Ammon's horn (tissue), 1 donor: ENCODE measurements at places on chromosomes 13 and 19.
A peak's percentile ranks its signal among the peaks of the same experiment; 100 is the strongest.

DNA sequence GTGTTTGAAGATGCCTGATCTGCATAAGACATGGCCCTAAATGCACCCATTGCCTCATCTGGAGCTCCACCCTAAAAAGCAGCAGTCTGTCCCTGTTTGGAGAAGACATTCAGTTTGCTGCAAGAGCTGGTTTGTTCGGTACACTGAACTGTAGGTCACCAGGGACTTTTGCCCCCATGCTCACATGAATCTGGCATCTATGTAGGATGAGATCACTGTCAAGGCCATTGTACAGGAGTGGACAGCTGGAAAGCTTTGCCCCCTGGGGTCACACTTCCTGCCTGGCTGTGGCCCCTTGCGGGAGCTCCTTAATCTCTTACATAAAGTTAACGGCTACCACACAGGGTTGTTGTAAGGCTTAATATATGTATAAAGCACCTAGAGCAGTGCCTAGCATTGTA, 73.0 kb downstream of the IPO5 start:
- DNase-seq: no peak

GRCh38 chr19:11164879-11165406, 9.4 kb upstream of the SPC24 start:
- DNase-seq: peak; percentile 49

GRCh38 chr19:17761148-17761547, 9.9 kb downstream of the FCHO1 start:
- no peak for DNase-seq

GRCh38 chr19:42420055-42420544, 7.1 kb downstream of the LIPE start:
- DNase-seq: peak; percentile 48

GRCh38 chr19:6218491-6219146, 61.2 kb downstream of the MLLT1 start:
- DNase-seq: peak; percentile 92

DNA sequence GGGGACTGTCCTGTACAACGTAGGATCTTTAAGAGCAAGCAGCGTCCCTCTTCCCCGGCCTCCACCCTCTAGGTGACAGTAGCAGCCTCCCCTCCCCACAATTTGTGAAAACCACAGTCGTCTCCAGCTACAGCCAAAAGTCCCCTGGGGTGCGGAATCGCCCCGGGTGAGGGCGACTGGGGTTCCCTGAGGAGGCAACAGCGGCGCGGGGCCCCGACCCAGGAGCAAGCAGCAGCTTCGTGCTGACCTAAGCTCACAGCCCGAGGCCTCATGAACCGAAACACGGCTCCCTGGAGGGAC, 322 bp downstream of the ZNF558 start:
- DNase-seq: no peak

DNA sequence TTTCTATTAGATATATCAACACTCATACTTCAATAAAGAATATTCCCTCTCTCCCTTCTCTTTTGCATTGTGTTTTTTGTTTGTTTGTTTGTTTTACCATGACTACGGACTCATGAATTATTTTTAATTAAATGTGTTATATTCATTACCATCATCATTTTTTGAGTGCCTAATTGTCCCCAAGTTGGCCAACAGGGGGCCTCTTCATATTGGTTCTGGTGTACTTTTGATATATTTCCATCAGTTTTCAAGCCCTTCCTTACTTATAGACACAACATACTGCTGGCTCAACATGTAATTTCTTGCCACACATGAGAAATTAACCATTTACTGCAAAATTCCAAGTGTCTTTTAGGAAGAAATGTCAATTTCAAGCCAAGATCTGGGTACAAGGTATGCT, 54.5 kb upstream of the GPC6 start:
- no peak for DNase-seq

- no peak for DNase-seq
Measured at GRCh38 chr13:73096173-73096572, 37.4 kb downstream of the KLF5 start.

DNA sequence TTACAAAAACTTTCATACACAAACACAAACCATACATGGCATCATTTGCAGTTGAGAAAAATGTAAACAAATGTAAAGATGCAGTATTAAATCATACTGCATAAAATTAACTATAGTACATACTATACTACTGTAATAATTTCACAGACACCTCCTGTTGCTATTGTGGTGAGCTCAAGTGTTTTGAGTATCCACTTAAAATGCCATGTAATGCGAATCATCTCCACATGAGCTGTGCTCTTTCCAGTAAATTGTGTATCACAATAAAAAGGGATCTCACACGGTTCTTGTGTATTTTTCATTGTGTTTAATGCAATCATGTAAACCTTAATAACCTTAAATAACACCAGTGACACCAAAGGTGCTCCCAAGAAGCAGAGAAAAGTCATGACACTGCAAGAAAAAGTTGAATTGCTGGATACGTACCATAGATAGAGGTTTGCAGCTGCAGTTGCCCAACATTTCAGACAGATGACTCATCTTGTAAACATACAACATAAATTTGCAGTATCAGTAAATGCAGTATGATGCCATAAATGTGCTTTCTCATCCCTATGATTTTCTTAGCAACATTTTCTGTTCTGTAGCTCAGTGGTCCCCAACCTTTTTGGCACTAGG, 166.6 kb downstream of the RAP2A start:
- DNase-seq: no peak

DNA sequence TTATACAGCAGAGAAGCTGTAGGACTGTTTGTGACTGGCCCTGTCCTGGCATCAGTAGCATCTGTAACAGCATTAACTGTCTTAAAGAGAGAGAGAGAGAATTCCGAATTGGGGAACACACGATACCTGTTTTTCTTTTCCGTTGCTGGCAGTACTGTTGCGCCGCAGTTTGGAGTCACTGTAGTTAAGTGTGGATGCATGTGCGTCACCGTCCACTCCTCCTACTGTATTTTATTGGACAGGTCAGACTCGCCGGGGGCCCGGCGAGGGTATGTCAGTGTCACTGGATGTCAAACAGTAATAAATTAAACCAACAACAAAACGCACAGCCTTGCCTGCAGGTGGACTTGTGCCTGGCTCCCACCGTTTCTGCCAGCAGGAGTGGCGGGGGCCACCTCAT, 27.3 kb upstream of the LDLR start:
- no peak for DNase-seq

GRCh38 chr19:54482889-54483288, 9.8 kb upstream of the CDC42EP5 start:
- DNase-seq: no peak

DNA sequence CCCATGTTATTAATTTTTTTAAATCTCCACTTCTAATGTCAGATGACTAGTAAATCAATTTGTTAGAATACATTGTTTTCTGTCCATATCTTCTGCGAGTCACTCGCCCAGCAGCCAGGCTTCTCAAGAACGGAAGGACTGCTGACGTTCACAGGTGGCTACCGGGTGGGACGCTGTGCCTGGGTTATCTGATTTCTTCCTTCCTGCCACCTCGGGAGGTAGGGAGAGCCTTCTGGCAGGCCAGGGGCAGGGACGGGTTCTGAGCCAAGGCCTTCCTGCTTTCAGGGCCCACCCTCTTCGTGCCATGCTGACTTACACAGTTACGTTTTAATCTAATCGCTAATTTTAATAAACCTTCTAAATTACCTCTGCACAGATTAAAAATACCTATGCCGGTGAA, 7.9 kb upstream of the C1QTNF9 start:
- no peak for DNase-seq

GRCh38 chr19:49830766-49831165, 12.7 kb downstream of the MED25 start:
- DNase-seq: no peak

- DNase-seq: no peak
Measured at GRCh38 chr19:2661615-2662014, 40.9 kb downstream of the GNG7 start.

DNA sequence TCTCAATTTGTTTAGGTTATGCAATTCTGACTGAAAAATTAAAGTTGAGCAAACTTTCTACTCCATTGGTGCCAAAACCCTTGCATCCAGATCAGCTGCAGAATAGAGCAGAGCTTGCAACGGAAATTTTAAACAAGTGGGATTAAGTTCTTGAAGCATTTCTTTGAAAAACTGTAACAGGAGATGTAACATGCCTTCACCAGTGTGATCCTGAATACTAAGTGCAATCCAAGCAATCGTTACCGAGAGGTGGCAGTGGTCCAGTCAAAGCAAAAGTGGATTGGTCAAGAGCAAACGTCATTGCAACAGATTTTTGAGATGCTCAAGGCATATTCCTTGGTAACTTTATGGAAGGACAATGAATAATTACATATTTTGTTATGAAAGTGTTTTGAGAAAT, 841.1 kb upstream of the SLITRK5 start:
- DNase-seq: no peak

DNA sequence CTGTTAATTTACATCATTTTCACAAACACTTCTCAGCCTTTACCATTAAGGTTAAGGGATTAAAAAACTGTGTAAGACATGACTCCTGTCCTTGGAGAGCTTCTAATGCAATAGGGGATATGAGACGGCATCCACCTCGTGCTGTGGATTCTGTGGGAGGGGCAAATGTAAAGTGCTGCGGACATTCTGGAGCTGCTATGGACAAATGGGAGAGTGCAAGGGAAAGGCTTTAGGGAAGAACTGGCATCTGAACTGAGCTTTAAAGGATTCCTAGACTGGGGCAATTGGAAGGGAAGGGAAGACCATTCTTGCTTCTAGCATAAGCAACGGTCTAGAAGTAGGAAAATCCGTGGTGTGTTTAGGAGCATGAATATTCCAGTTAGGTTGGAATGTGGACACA, 31.4 kb downstream of the CDADC1 start:
- DNase-seq: no peak

DNA sequence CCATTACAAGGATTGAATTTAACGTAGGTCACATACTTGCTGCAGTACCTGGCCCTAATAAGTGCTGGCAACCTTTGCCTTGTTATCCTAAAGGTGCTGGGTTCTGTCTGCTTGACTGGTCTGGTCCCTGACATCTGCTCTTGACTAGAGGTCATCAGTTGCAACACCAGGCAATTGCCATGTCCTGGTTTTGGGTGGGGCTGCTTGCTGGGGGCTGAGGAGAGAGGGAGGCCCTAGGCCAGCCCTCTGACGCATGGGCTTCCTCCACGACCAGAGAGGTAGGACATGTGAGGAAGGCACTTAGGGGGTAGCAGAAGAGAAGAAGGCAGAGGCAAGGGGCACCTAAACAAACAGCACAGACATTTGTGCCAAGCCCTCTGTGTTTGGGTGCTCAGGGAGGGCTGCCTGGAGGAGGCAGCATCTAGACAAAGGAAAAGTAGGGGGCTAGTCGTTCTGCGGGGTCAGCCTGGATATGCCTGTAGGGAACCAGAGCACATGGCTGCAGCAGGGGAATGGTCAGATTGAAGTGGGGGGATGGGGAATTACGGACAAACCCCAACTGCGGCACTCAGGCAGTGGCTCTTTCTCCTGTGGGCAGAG, 21.7 kb downstream of the VSTM2B start:
- DNase-seq: no peak

DNA sequence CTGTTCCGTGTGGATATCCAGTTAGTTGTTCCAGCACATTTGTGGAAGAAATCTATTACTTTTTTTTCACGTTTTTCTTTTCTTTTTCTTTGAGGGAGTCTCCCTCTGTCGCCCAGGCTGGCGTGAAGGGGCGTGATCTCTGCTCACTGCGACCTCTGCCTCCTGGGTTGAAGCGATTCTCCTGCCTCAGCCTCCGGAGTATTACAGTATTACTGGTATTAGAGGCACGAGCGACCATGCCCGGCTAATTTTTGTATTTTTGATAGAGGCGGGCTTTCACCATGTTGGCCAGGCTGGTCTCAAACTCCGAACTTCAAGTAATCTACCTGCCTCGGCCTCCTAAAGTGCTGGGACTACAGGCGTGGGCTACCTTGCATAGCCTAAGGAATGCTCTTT, 43.6 kb downstream of the ZNF611 start:
- DNase-seq: no peak

DNA sequence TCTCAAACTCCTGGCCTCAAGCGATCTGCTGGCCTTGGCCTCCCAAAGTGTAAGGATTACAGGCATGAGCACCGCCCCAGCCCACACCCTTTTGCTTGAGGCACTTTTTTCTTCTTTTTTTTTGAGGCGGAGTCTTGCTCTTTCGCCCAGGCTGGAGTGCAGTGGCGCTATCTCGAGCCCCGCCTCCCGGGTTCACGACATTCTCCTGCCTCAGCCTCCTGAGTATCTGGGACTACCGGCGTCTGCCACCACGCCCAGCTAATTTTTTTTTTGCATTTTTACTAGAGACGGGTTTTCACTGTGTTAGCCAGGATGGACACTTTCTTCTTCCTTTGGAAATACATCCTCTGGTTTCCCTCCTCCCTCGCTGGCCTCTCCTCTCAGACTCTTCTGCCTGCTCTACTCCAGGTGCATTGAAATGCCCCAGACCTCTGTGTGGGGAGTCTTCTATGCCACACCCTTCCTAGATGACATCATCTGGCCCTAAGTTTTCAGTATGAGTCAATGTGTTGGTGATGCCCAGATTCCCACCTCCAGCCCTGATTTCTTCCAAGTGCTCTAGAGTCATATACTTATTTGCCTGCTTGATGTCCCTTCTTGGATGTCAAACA, 20.7 kb upstream of the TPT1 start:
- DNase-seq: no peak

DNA sequence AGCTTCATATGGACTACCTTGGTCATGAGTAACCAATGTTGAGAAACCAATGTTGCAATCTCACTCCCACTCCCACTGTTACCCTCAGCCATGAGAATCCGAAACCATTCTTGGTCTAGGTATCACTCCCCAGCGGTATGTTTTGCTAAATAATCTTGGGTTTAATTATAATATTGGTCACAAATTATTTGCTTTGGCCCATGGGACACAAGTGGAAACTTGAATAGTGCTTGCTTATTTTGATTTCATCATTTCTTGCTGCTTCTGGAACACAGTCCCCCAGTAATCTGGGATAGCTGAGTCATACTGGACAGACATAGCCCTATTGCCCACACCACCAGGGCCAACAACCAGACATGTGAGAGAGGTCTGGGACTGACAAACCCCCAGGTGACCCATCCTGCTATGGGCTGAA, 171.6 kb upstream of the IPO5 start:
- no peak for DNase-seq

- peak; percentile 21 for DNase-seq
Measured at GRCh38 chr19:53333066-53333462, 485 bp upstream of the ZNF845 start.

GRCh38 chr19:48330012-48330681, 4.8 kb downstream of the EMP3 start:
- DNase-seq: peak; percentile 96

DNA sequence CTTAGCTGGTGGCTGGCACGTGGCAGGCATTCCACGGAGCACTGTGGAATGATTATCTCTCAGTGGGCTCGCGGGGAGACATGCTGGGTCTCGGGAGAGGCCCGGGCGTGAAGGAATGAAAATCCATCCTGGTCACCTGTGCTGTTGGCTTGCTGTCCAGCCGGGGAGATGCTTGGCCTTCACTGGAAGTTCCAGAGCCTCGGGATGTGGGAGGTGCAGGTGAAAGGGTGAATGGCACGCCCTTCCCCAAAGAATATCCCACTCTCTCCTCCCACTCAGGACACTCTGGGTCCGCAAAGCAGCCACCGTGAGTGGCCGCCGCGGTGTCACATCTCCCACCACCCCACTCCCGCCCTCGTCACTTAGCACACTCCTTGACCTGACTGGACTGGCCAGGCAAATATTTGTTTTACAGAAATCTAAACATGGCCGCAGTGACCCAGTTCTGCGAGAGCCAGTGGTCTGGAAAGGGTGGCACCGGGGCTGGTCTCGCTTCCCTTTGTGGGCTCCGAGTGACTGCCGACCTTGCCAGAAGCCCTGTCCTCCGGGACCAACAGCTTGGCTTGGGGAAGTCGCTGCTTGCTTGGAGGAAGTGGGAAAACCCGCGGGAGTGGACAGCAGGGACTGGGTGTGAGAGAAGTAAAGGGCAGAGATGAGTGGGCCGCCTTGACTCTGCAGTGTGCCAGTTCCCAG, 8.0 kb downstream of the DPP9 start:
- peak; percentile 50 for DNase-seq

- DNase-seq: no peak
Measured at GRCh38 chr13:50678464-50679162, 164.9 kb downstream of the DLEU7 start.
